ENCODE measurements at places on chromosomes 3 and 15.

DNA sequence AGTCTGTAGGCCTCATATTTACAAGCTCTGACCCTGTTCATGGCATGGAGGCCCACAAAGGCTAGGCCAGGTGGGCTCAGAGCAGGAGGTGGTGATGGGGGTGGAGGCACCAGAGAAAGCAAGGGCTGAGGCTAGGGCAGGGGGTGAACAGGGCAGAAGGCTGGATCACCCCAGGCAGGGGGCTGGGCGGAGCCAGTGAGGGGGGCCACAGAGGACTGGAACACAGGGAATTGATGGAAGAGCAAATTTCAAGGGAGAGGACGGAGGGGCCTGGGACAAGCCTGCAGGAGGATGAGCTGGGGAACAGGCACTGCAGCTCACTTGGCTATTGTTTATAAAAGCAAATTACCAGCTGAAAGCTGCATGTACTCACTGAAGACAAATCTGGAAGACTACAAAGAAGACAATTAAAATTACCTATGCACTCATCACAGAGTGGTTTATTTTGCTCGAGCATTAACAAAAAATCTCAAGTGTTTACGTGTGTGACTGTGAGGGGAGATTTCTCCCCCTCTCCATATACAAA, 11.0 kb downstream of the TNFAIP8L3 start:
- no peak for DNase-seq

DNA sequence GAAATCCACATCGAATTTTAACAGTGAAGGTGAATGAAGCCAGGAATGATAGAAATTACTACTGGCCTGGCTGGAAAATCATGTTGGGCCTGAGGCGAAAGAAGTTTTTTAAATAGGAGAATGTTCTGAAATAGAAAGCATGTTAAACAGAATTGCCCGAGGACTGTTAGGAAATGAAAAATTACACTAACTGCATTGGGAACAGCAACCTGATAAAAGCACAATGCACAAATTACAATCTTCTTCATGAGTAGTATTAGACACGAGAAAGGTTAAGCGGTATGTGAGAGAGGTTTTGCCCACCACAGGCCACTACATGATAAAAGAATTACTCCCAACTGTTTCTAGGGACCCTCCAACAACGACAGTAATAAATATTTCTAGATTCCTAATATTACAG, 18.9 kb downstream of the GBE1 start:
- no peak for DNase-seq

GRCh38 chr3:187997946-187998561, 155.9 kb upstream of the LPP start:
- no peak for DNase-seq

DNA sequence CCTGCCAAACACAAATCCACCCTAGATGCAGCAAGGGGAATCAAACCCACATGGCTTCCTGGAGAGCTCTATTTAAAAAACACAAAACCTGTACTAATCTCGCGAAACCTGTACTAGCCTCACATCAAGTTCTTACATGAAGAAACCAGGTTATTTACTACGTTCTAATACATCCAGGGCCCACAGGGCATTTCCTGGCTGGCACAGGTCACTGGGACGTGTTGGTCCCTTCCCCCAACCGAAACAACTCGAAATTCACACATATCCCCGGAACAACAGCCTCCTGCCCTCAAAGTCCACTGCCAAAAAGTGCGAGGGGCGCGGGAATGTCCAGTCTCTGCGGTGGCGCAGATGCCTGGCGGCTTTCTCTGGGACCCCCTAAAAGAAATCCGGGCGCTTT, 955 bp downstream of the CDCP1 start:
- no peak for DNase-seq

DNA sequence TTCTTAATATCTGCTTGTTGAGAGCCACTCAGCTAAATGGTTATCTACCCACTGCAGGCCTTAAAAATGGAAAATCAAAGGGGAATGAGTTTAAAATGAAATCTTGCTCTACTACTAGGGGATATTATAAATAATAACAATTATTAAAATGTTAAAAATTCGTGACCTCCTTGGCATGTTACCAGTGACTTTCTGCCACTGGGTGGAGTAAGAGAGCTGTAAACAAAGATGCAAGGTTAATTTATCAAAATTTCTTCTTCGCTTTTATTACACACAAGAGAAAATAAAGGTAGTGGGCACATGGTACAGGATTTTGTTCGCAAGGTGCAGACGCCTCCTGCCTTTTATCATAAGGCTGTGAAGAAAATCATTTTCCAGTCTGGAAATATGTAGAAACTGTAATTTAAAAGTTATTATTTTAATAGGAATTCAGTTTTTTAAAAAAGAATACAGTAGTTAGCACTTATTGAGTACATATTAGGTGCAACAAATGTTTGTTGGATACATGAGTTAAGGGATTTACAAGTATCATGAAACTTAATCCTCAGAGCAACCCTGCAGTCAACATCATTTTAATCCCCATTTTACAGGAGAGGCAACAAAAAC, 272.6 kb downstream of the SUCLG2 start:
- no peak for DNase-seq
